ENCODE measurements at places on chromosomes 7 and 10.

GRCh38 chr10:10630782-10631181 is 386.9 kb upstream of the CELF2 start:
- no peak for DNase-seq

- no peak for DNase-seq
Measured at GRCh38 chr10:22548344-22548743, 166.0 kb downstream of the PIP4K2A start.

DNA sequence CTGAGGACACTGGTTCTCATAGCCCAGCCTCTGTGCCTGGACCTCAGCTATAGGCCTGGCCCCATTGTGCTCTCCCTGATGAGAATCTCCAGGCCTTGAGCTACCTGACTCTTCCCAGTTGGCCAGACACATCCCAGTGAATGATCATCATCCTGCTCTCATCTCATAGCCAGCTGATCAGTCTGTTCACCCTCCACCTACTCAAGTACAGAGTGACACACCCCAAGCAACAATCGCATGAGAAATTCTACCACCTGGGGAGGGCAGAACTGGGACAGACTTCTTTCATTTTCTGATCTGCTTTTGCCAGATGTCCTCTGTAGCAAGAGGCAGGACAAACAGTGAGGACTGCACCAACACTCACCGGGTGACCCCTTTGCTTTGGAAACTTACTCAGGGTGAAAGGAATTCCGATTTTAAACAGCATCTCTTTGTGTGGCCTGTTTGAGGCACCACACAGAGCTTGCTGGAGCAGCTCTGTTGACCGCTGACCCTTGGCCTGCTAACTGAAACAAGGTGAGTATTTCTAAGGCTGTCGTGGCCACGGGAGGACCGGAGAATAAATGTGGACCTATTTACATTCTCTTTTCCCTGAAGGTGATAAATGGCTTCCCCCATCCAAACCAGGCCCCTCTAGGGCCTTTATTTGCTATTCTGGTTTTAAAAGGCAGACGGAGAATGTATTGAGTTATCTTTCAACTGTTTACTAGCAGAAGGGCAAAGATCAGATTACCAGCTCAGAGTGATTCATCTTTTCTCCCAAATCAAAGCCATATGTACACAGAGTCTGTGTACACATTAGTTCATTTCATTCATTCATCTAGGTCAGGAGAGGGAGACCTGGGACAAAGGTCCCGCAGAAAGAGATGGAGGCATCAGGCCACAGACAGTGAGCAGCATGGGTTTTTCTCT is 181.4 kb upstream of the TNS3 start:
- DNase-seq, result no peak

DNA sequence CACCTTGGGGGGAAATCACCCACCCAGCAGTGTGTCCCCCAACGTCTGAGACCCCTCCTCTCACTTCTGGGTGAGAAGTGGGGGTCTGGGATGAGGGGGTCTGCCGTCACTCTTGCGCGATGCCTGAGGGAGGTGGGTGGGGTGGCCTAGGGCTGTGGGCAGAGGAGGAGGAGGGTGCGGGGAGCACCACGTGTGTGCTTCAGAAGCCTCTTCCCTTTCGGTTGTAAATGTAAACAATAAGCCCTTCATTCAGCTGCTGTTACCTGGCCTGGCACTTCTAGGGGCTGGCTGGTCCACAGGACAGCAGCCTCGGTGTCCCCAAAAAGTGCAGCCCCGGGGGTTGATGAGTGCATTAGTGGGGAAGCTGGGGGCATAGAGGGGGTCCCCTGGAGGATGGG is 1.3 kb downstream of the CLIP2 start:
- no peak for DNase-seq

DNA sequence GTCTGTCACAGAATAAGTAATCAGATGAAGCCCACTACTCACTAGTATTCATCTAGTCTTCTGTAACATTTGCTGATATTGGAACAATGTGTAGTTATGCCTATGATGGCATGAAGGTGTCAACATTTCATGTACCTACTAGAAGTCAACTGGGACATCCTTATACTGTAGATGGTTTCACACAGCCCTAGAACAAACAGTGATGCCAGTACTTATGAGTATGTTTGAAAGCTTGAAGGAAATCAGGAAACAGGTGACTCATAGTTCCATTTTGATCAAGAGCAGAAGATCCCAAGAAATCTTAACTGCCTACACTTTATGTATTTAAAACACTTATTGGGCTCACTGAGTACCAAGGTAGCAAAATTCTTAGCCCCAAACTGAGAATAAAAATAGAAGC is 1519.6 kb downstream of the REEP3 start:
- no peak for DNase-seq

DNA sequence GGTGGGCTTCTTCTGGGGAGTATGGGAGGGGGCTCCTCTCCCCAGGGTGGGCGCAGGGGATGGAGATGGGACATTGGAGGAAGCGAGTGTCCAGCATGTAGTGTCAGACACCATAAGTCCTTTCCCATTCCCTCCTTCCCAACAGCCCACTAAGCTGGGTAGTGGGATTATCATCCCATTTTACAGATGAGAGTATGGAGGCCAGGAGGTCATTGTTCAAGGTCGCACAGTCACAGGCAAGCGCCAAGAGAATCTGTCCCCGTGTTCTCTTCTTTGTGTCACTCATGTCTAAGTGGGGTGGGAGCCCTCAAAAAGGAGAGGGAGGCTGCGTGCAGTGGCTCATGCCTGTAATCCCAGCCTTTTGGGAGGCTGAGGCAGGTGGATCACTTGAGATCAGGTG is 64.8 kb downstream of the CLIP2 start:
- no peak for DNase-seq

GRCh38 chr10:29977171-29977570 is 82.2 kb downstream of the JCAD start:
- no peak for DNase-seq

GRCh38 chr10:114767986-114768821 is 53.4 kb upstream of the FHIP2A start:
- no peak for DNase-seq

DNA sequence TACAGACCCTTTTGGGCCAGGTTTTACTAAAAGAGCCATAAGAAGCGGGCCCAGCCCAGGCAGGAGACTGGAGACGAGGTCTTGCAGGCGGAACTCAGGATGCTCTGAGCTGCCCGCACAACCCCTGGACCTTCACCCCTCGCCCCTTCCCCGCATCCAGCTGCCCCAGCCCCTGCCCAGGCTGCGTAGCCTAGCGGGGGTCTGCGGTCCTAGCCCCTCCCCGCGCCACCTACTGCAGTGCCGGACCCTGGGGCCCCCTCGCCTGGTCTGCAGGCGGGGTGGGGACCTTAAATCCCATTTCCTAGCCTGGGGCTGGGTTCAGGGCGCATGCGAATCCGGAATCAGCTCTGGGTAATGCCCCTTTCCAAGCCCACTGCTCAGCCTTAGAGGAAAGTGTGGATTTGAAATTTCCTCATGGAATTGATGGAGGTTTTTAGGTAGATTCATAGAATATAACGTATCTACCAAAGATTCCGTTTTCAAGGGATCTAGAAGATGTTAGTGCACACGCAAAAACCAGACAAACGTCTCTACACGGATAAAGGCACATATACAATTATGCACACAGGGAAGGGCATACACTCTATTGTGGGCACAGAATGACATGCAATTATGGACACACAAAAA is 546 bp upstream of the HOXA3 start:
- DNase-seq, result no peak

- DNase-seq, result no peak
Measured at GRCh38 chr10:11473128-11473760, 138.2 kb downstream of the USP6NL start.

DNA sequence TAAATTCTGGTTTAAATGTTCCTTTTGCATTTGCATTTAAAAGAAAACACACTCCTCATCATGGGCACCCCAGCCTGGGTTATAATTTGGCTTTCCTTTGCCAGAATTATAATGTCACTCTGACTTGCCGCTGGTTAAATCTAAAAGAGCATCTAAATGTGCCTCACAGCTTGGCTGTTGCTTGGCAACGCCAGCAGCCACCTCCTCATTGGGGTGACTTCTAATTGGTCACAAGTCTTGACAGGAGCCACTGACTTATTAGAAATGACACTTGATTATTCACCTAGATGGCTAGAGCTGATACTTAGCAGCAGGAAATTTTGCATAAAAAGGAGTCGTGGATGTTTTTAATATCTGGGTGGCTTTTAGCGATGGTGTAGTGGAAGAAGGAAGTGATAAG is 114.3 kb downstream of the TBXAS1 start:
- DNase-seq, result no peak

DNA sequence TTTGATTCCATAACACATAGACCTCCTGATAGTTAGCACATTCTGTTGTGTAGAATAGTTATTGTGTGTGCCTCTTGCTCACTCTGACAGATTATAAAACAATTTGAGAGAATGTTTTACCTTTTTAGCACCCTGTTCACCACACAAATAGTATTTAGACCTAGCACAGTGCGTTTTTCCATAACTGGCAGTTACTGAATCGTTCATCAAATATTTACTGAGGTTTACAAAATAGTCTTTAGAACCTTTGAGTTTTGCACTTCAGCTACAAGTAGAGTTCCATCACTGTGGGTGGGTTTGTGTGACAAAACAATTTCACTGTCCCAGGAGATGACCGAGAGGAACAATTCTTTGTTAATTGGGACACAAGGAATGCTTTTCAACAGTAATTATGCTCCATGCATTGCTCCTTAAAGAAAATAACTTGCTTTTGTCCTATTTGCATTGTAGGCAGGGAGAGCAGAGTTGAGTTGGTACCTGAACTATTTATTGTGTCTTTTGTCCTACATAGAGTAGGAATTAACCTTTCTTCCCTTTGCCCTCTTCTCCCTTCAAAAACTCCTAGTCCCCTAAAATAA is 62.3 kb downstream of the DNAH11 start:
- no peak for DNase-seq

GRCh38 chr7:69961436-69961835 is 363.2 kb downstream of the AUTS2 start:
- no peak for DNase-seq

DNA sequence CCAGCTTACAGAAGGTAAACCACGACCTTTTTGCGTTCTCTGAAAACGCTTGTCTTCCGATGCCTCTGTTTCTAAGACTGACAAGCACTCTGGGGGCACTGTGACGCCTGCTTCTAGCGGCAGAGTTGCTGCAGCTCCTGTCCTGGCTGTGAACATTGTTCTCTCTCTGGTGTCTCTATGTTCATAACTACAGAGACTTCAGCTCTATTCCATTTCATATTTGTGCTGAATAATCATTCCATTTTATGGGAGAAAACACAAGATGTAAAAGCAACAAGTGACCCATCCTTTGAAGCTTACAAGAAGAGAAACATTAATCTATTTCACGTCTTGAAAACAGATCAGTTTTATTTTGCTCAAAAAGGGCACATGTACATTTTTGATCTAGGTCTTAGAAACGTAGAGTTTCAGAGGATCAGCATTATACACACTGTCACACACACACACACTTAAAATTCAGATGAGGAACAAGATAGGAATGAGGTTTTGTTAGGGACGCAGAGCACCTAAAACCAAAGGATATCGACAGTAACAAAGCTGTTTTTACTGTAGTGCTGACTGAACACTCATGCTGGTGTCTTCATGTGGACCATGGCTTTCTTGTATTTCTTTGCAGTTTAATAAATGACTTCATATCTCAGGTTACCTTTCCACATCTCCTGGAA is 3.0 kb downstream of the IKZF1 start:
- DNase-seq, result no peak

DNA sequence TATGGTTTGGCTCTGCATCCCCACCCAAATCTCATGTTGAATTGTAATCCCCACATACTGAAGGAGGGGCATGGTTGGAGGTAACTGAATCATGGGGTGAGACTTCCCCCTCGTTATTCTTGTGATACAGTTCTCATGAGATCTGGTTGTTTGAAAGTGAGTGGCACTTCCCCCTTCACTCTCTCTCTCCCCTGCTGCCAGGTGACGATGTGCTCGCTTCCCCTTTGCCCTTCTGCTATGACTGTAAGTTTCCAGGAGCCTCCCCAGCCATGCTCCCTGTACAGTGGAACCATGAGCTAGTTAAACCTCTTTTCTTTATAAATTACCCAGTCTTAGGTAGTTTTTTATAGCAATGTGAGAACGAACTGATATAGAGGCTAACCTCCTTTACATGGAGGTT is 16.6 kb downstream of the PLPP4 start:
- no peak for DNase-seq

GRCh38 chr10:77583527-77583926 is 54.1 kb downstream of the KCNMA1 start:
- DNase-seq, result no peak

DNA sequence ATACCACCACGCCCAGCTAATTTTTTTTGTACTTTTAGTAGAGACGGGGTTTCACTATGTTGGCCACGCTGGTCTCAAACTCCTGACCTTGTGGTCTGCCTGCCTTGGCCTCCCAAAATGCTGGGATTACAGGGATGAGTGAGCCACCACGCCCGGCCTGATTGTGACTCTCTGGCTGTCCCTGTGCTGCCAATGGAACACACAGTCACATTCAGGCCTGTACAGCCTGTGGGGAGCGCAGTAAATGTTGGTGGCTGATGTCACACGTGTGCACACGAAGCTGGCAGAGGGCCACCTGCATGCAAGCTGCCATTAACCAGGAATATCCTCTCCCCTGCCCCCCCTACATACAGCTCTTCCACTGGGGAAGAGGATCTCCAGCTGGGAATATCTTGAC is 22.1 kb downstream of the POLL start:
- no peak for DNase-seq

DNA sequence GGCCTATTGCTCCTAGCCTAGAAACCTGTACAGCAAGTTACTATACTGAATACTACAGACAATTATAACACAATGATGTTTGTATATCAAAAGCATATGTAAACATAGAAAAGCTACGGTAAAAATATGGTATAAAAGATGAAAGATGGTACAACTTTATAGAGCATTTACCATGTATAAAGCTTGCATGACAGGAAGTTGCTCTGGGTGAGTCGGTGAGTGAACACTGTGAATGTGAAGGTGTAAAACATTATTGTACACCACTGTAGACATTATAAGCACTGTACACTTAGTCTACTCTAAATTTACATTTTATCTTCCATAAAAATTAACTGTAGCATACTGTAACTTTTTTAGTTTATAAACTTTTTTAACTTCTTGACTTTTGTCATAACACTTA is 674.3 kb upstream of the ZWINT start:
- DNase-seq, result no peak

DNA sequence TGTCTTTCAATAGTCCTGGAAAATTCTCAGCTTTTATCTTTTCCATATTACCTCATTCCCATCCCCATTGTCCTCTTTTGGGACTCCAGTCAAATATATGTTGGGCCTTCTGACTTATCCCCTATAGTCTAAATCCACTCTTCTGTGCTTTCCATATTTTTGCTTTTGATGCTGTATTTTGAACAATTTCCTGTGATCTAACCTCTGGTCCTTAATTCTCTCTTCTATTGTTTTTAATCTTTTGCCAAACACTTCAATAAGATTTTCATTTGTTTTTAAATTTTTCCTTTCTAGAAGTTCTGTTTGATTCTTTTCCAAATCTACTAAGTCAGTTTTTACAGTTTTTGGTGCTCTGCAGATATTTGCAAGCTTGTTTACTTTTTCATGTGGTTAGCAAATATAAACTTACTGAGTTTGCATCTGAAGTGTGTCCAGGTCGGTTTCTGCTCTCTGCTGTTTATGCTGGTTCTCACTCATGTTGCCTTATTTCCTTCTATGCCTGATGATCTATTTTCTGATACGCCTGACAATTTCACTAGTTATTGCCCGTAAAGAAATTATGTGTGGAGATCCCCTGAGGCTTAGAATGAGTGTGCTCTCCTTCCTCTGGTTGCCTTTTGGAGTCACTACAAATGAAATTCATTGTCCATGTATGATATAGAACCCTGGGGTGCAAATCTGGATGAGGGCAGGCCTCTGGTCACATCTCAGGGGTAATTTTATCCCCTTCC is 110.4 kb downstream of the RBM20 start:
- DNase-seq, result no peak

Data from hippocampal formation (tissue), 2 donors.